ENCODE measurements at places on chromosomes 7 and 10.
A peak's percentile ranks its signal among the peaks of the same experiment; 100 is the strongest.

- no peaks in the 10 kb centered on the region for H3K36me3 ChIP-seq
- no peak overlapping the region for H3K4me3 ChIP-seq
- DNase-seq, result peak; percentile 13
- H3K27me3 ChIP-seq, result no peaks in the 10 kb centered on the region
- H3K27ac ChIP-seq, result no peak overlapping the region
- peaks cover 28% of the 10 kb centered on the region for H3K4me1 ChIP-seq
Observed at GRCh38 chr10:75765789-75766096, 334.3 kb downstream of the LRMDA start.

- DNase-seq, result no peak
- peaks cover 11% of the 10 kb centered on the region for H3K4me1 ChIP-seq
- no peaks in the 10 kb centered on the region for H3K36me3 ChIP-seq
- no peak overlapping the region for H3K4me3 ChIP-seq
- no peaks in the 10 kb centered on the region for H3K27me3 ChIP-seq
Observed at GRCh38 chr10:34477249-34477648, 337.8 kb downstream of the PARD3 start.

GRCh38 chr10:16814012-16814411, 3.2 kb downstream of the RSU1 start:
- no peaks in the 10 kb centered on the region for H3K4me1 ChIP-seq
- H3K27me3 ChIP-seq, result peaks cover 9% of the 10 kb centered on the region
- H3K4me3 ChIP-seq, result no peak overlapping the region
- no peak overlapping the region for H3K27ac ChIP-seq

GRCh38 chr7:2592375-2592865, 33.6 kb downstream of the IQCE start:
- H3K36me3 ChIP-seq, result no peaks in the 10 kb centered on the region
- no peaks in the 10 kb centered on the region for H3K4me1 ChIP-seq
- DNase-seq, result no peak
- no peaks in the 10 kb centered on the region for H3K27me3 ChIP-seq

DNA sequence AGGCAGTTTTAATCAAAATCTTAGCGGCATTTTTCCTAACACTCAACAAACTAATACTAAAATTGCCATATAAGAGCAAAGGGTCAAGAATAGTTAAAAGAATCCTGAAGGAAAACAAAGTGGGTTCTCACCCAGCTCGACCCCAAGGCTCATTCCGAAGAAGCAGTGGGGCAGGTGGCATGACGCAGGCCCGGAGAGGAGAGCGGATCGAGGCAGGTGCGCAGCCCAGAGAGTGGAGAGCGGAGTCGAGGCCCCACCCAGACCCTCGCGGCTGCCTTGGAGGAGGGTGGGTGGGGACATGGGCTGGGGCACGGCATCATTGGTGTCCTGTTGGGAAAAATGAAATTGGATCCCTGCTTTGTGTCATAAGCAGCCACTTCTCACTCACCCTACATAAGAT, 109.8 kb downstream of the INPP5A start:
- no peak overlapping the region for H3K27ac ChIP-seq
- no peaks in the 10 kb centered on the region for H3K27me3 ChIP-seq
- no peak for DNase-seq
- no peaks in the 10 kb centered on the region for H3K36me3 ChIP-seq
- peaks cover 14% of the 10 kb centered on the region for H3K4me1 ChIP-seq
- no peak overlapping the region for H3K4me3 ChIP-seq

Data from neural progenitor cell (in vitro differentiated cells).